ENCODE measurements at places on chromosomes 11 and 22.

GRCh38 chr11:2387266-2387987, 10.3 kb downstream of the CD81 start:
- DNase-seq, result no peak

DNA sequence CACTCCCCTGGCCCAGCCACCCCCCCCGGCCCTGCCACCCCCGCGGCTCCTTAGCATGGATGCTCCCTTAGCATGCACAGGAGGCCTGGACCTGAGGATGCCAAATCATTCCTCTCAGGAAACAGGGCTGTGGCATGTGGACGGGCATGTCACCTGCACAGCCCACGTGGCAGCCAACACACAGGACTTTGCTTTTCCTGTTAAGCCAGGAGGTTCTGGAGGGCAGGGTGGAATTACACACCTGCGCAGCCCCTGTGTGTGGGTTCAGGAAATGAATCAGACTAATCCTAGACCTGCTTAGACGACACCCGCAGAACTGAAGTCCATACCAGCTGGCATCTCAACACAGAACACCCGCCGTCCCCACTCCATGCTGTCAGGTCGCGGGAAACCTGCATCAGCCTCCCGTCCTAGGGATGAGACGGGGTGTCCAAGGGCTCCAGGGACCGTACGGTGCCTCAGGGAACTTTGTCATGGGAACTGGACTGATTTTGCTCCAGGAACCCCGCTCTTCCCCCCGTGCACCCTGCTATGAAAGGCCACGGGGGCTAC, 10.2 kb downstream of the CERK start:
- DNase-seq, result no peak

DNA sequence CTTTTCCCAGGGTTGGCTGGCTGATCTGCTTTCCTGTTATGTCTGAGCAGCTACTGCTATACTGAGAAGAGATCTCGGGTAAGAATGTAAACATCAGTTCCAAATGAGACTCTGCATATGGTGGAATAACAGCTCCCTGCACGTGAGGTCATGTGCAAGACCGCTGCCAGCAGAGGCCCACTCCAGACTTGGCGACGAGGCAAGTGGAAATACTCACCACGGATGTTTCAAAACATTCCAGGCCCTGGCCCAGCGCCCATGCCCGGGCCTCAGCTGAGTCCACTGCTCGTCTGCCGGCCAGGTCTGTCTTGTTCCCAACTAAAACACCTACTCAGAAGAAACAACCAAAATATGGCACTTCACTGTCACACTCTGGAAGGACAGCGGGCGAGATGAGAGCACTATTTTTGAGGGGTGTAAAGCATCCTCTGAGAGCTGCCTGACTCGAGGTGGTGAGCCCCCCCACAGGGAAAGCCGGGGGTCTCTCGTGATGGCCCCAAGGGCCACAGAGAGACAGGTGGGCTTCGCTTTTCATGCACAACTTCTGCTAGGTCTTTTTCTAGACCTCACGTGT, 13.1 kb downstream of the IFT27 start:
- DNase-seq, result no peak

- DNase-seq, result peak; percentile 29
These were observed 11.1 kb downstream of the POLR3H start for GRCh38 chr22:41532908-41533825.

DNA sequence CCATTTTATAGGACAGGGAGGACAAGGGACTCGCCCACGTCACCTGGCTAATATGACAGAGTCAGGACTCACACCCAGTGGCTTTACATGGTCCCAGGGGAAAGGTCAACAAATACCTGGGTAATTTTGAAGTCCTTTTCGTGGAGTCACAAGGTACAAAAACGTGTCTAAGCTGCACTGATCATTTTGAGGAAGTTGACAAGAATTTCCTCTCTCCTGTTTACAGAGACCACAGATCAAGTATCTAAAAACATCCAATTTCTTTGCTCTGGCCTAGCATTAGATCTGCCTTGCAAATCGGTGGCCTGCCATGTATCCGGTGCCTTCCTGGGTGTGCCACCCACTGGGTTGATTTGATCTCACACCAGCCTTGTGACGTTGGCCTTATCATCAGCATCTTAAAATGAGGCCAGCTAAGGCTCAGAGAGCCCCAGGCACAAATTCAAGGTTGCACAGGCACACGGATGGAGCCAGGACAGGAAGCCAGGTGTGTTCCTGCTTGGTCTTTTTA, 17.6 kb downstream of the GDPD5 start:
- no peak for DNase-seq

DNA sequence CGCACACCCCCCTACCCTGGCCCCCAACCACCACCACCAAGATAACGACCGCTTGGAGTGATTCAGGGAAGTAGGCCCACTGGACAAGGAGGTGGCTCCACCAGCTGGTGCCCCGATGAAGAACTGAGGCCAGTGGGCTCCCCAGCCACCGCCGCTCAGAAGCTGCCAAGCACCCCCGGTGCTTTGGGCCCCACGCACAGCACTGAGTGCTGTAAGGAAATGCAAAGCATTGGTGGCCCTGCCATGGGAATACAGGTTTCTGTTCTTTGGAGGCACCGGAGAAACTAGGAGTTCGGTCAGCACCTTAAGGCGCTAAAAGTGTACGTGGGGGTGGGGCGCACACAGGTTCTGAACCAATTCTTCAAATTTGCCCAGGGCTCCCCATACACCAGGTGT, 664 bp upstream of the PRSS23 start:
- no peak for DNase-seq

DNA sequence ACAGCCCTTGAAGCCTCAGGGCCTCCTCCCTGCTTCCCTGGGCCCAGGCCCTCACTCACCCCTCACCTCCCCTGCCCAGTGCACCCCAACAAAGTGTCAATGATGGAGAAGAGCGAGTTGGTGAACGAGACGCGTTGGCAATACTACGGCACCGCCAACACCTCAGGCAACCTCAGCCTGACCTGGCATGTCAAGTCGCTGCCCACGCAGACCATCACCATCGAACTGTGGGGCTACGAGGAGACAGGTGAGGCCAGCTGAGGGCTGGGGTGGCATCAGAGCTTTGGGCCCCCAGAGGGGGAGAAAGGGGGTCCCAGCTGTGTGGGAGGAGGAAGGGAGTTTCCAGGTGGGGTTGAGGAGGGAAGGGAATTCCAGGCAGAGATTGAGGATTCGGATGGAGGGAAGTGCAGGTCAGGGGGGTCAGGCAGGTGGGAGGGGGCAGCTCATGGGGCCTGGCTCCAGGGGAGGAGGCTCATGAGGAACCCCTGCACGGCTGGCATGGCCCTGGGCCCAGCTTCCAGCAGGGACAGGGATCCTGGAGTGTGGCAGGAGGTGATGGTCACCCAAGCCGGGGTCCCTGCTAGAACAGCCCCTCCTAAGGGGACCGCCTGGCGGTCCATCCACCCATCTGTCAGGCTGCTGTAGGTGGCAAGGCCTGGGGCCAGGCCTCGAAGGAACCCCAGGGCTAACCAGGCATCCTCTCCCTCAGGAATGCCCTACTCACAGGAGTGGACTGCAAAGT, 2.9 kb downstream of the SUSD2 start:
- no peak for DNase-seq

DNA sequence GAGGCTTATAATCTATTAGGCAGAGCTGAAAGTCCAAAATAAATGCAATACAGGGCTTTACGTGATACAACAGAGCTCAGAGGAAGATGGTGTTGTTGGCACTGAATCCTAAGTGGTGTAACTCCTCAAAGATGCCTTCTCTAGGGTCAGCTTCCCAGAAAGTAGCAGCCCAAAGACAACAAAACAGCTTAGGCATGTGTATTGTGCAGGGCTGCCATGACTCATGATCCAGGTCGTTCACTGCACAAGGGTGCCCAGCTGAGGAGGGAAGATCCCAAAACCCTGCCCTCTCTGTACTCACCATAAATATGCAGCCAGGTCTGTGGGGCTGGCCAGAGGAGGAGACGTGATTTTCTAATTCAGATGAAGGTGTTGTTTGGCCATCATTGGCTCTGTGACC, 59.4 kb upstream of the NNMT start:
- DNase-seq, result no peak

GRCh38 chr11:86938900-86939880, 16.0 kb downstream of the FZD4 start:
- peak; percentile 31 for DNase-seq

GRCh38 chr22:18114976-18115652, 4.5 kb downstream of the TUBA8 start:
- no peak for DNase-seq

DNA sequence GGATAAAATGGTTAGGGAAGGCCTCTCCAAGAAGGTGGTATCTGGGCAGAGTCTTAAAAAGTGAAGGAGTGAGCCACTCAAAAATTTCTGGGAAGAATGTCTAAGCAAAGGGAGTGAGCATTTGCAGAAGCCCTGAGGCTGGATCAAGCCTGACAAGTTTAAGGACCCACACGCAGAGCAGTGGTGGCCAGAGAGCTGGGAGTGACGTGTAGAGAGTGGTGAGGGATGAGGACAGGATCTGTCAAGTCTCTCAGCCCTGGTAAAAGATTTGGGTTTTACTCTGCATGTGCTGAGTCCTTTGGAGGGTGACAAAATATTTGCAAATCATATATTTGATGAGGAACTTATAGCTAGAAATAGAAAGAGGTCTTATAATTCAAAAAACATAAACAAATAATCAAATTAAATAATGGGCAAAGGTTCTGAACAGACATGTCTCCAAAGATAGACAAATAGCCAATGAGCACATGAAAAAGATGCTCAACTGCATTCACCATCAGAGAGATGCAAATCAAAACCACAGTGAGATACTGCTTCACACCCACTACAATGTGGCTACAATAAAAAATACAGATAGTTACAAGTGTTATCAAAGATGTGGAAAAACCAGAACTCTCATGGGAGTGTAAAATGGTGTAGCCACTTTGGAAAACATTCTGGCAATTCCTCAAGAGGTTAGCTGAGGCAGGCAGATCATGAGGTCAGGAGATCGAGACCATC, 107.2 kb upstream of the NNMT start:
- DNase-seq, result no peak

DNA sequence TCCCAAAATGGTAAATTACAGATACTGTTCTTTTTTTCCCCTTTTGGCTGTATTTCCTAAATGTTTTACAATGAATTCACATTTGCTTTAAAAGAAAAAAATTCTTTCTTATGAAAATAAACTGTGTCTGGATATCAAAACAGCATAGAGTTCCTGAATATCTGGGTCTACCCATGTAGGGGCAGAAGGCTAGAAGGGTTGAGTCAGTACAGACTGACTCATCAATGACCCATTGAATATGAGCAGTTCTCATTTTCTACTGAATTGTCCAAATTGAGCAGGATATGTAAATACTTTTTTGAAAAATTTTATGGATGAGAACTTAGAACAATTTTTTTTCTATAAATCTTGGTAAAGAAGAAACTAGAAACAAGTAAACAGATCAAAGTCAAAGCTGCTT, 16.3 kb upstream of the C11orf87 start:
- DNase-seq, result no peak

DNA sequence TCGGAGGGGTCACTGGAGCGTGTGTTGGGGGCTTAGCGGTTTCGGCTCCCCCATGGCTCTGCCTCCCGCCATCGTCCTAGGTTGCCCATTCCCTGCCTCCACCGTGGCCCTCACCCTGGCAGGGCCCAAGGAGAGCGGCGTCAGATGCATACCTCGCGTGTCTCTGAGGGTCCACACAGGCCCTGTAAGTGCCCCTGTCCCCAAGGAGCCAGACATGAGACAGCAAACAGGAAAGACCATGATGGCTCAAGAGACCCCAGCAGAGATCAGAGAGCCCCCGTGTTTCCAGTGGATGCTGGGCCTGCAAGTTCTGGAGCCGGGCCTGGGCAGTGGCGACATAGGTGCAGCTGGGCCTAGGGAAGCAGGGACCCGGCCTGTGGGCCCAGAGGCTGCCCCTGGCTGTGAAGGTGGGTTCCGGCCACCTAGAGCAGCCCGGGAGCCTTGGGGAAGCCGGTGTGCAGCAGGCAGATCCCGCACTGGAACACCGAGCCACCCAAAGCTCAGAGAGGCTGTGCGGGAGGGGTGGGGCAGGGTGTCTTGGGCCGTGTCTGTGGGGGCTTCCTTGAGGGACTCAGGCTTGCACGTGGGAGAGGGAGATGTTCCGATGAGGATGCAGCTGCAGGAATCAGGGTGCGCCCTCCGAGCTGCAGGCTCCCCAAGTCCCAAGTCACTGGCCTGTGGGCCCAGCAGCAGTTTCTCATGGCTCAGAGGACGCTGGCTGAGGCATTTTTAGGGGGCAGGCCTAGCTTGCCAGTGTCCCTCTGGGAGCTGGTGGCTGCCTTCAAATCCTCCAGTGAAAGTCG, 126.4 kb downstream of the KCNQ1OT1 start:
- DNase-seq, result no peak

- no peak for DNase-seq
These were observed 97.5 kb upstream of the CCDC179 start for GRCh38 chr11:22957786-22958185.

DNA sequence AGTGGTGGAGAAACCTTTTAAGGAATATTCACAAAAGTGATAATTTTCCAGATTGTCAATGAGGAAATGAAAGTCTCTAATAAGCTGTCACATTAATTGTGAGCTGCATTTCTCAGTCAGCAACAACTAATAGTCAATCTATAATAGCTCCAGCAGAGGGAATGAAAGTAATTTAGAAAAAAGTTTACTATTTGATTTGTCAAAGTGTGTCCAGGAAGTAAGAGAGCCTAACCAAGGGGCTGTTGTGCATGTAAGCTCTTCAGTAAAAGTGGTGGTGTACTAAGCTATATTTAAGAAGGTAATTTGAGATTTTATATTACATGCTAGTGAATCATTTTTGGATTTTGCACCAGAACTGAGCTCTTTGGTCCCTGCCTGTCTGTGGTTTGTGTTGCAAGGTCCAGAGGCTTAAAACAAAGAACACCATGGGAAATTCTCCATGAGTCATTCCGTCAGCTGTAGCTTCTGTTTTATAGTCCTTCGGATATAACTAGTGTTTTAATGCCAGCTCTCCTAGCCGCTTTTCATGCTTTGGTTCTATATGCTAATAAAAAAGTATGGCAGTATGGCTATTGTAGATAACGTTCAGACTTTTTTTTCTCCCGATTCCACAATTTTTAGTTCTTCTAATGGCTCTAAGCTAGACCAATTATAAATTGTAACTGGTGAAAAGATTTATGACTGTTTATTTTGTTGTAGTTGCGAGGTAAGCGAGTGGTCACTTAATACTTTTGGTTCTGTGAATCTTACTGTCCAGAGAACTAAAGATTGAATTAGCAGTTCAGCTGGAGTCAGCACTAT, 64.6 kb downstream of the ARHGEF12 start:
- DNase-seq, result no peak

DNA sequence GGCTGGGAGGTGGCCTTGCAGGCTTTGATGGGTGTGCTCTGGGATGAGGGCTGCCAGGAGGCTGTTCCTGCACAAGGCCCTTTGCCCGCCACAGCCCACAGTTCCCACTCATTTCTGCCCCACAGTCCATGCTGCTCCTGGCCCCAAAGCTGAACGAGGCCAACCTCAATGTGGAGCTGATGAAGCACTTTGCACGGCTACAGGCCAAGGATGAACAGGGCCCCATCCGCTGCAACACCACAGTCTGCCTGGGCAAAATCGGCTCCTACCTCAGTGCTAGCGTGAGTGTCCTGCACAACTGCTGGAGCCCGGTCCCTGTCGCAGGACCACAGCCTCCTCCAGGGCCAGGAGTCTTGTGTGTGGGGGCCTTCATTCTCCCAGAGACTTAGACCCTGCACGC, 10.2 kb downstream of the SCYL1 start:
- no peak for DNase-seq

All from NCI-H1436 (cell line).